ENCODE measurements at places on chromosomes 5 and 9.

- DNase-seq = no peak
Measured at GRCh38 chr5:59800347-59800893, 93.1 kb downstream of the PDE4D start.

GRCh38 chr9:112434487-112434886, 52.1 kb upstream of the KIAA1958 start:
- no peak for DNase-seq

GRCh38 chr9:93659837-93660177, 83.4 kb downstream of the PHF2 start:
- DNase-seq = no peak

- DNase-seq = no peak
Measured at GRCh38 chr9:135080286-135081263, 6.9 kb upstream of the OLFM1 start.

GRCh38 chr9:111525056-111525977, at the start of gene ZNF483:
ZNF483 (plus strand) TSS chr9:111525179; CDS start chr9:111527396, 2,217 bp downstream.
- DNase-seq = peak; percentile 28

GRCh38 chr9:120001536-120001935, 578.4 kb downstream of the CDK5RAP2 start:
- DNase-seq = no peak

DNA sequence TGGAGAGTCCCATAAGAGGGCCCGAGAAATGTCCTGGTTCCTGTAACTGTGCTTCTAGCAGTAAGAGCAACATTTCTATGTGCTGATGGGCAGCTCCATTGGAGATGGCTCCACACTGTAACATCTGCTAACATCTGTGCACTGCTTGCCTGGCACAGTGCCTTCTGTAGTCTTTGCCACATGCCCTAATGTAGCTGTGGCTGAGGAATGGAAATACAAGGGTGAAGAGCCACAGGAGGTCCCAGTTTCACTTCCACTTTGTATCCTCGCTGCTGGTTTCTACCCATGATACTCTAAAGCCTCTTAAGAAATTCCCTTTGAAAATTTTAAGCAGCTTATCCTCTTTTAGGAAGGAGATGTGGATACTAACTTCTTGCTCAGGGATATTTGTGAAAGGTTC, 97.4 kb downstream of the HOMER1 start:
- DNase-seq = no peak

GRCh38 chr9:82010711-82011110, 22.1 kb downstream of the SPATA31D1 start:
- DNase-seq = no peak

GRCh38 chr5:173016598-173017046, 33.1 kb downstream of the ATP6V0E1 start:
- DNase-seq = no peak

DNA sequence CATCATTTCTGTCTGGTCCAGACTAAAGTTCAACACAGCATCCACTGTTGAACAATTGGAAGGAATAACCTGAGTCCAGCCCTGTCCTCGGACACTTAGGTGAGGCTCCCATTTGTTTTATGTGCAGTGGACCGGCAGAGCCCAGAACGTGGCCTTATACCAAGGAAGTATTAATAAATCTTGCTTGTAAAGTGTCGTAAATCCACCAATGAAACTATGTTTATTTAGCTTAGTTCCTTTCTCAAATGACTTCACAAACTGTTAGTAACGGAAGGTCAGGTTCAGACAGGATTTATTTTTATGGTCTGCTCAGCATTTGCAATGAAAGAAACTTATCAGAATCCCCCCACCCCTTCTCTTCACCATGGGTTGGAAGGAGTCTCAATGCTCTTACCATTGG, 149.5 kb downstream of the PCSK1 start:
- DNase-seq = no peak

DNA sequence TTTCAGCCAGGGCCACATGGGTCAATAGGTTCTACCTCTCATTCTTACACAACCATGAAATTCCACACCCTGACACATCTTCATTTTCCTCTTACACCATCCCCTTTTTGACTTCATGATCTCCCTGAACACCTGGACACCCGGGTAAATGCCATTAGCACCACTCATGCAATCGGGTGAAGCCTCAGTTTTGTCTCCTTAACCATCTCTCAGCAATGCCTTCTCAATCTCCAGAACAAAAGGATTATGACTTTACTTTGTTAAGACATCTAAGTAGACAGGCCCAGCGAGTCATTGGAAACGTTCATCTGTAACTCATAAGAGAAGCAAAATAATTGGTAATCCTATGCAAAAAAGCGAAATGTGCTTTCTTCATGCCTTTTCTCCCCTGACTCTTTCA, 49.9 kb downstream of the ADAMTS12 start:
- DNase-seq = no peak

- no peak for DNase-seq
Measured at GRCh38 chr5:148697180-148697808, 43.0 kb upstream of the HTR4 start.

- DNase-seq = no peak
Measured at GRCh38 chr5:75510417-75510835, 1.0 kb downstream of the CERT1 start.

DNA sequence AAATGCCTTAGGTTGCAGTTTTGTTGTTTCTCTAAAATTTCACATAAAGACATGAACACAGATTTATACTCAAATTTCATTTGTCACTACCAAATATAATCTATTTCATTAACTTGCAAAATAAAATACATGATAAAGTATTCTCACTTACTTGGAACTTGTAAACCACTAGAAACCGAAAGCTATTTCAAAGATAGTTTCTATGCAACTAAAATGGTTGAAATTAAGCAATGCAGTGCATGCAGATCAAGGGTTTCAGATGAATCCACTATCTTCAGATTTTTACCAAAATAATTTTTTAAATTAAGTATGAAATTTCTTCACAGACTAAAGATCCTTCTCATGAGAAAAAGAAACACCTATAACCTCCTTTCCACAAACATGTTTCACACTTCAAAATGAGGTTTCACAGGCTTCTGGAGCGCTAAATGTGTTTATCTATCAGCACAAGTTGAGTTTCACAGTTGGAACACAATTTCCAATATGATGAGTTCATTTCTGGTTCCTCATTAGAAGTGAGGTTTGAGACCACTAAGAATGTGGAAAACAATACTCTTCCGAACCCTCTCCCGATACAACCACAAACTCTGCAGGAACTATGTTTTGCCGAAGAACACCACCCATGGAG, 63.9 kb downstream of the EPB41L4A start:
- no peak for DNase-seq

GRCh38 chr5:1801967-1802295, 724 bp downstream of the NDUFS6 start:
- DNase-seq = no peak

GRCh38 chr5:150779397-150780186, 1.0 kb downstream of the SMIM3 start:
- DNase-seq = no peak

DNA sequence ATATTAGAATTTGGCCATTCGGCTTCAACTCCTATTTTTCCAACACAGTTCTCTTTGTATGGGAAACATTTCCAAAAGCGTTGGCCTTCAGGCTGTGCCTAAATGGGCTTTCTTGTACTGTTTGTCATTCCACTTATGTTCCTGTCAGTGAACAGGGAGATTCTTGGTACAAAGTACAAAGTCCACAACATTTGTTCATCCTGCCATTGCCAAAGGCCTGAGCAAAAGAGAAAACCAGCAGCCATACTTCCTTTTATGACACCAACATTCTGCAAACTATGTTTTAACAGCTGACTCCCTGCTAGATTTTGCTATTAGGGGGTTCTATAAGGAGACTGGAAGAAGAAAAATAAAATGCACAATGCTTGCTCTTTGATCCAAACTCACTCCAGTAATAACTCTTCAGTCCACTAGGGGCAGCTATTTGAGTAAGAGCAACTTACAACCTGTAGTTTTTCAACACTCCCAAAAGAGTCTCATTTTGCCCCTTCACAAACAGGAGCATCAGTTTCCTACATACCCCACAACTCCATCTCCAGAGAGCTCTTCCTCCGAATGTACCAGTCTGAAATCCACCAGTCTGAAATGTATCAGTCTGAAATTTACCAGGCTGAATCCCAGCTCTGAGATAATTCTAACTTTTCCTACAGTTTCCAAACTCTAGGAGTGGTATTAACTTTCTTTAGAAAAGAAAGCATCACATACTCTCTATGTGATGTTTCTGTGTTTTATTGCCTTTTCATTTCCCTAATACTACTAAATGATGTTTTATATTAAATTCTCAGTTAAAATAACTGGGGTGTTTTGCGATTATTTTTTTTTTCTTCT, 693.8 kb downstream of the DNAH5 start:
- no peak for DNase-seq

- DNase-seq = no peak
Measured at GRCh38 chr5:53029608-53030007, 40.5 kb downstream of the ITGA2 start.

GRCh38 chr5:100731768-100732167, 171.3 kb downstream of the ST8SIA4 start:
- no peak for DNase-seq

GRCh38 chr9:91495450-91495849, 71.8 kb upstream of the NFIL3 start:
- DNase-seq = no peak

- DNase-seq = no peak
Measured at GRCh38 chr5:2759696-2760461, 8.4 kb upstream of the IRX2 start.

DNA sequence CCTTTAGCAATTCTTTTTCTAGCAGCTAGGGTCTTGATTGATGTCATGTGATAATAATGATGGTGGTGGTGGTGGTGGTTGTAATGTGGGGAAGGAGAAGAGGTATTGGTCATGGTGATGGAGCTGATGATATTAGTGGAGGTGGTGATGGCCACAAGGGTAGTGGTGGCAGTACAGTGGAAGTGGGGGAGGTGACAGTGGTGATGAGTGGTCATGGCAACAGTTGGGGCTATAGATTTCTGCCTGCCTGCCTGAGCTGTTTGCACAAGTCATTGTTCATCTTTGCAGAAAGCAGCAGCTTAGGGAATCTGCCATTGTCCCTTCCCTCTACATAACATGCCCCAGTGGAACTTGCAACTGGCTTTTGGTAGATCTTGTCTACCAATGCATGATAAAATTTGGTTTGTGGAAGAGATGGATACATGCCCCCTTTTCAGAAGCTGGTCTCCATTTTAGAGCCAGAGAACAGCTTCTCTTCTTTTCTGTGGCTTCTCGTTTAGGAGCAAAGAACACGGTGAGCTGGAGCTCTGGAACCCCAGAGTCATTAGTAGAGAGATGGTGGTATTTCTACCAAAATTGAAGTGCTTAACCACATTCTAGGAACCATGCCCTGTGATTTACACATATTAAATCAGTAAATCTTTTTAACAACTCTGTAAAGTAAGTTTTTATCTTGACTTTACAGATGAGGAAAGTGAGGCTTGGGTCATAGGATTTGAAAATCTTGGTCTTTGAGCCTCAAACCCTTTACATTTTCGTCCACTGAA, 100.3 kb downstream of the AOPEP start:
- no peak for DNase-seq

- DNase-seq = no peak
Measured at GRCh38 chr5:111950660-111951059, 193.7 kb upstream of the NREP start.

DNA sequence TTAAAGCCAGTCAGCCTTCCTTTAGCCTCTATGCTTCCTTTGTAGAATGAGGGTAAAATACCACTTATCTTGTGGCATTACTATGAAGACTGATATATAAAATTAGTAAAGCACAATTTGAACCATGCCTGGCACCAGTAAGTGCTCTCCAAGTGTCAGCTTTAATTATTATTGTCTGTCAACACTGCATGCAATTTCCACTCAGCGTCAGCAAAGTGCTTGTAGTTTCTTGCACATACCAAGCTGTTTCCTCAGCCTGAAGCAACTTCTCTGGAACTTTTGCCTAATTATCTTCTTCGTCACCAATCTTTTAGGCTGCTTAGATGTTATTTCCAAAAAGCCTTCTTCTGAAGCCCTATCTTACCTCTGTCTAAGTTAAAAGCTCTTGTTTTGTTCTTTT, 177.3 kb downstream of the CDC42SE2 start:
- DNase-seq = no peak

DNA sequence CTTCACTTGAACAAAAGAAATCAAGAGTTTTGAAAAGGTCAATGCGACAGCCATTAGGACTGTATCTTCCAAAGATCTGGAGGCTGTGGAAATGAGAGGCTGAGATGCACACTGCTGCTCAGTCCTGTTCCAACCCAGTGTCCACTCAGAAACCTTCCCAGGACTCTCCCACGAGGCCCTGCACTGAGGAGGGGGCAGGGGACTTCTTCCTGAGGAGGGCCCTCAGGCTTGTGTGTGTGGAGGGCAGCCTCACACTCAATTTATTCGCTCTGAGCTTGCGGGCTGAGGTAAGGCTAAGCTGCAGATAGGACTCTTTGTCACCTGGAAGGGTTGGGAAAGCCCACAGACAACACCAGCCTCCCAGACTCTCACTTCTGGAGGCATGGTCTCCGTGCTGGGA, 69.6 kb upstream of the ROR2 start:
- no peak for DNase-seq

DNA sequence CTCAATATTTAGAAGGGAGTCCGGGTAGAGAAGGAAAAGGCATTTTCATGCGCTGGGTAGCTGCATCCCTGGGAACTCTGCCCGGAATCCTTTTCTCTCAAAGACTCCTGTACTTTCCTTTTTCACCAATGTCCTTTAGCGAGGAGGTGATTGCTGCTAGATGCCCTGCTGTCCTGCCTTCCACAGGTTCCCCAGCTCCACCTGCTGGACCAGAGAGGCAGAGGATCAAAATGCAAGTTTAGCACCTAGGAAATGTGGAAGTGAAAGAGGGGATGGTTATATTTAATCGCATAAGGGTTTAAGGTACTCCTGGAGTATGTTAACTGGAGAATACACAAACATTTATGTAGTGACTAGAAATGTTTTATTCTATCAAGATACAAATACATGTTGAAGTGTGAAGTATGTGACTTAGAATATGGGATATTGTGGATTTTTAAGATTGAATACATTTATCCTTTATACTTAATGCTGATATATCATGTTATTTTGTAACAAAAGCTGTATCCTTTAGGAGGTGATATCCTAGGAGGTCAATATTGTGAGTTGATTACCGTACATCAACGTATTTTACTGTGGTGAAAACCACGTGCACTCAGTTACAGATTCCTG, 145.7 kb downstream of the ARHGAP26 start:
- no peak for DNase-seq

GRCh38 chr5:106759581-106759980, 911.2 kb downstream of the EFNA5 start:
- DNase-seq = no peak

DNA sequence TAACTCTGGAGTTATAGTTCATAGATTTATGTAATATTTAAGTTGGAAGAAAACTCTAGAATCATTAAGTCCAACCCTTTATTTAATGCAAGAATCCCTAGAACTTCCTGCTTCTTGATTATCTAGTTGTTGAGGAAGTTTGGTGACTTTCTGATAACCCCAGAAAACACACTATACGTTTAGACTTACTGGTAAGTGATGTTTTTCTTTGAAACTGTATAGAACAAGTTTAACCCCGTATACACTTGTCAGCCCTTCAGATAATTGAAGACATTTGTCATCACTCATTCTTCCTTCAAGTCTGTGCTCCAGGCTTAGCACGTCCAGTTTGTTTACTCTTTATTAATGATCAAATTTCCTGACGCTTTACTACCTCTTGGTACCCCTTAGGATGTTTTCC, 9.0 kb downstream of the NDUFS4 start:
- no peak for DNase-seq

- no peak for DNase-seq
Measured at GRCh38 chr9:113599646-113600022, 136.1 kb downstream of the RGS3 start.

Measured in stimulated activated CD8-positive, alpha-beta memory T cell treated with anti-CD3 and anti-CD28 coated beads, Interleukin-4, amount 100 ng/mL, for 1 hour (primary cell).